ENCODE measurements at places on chromosomes 5 and 9. TPM values are rescaled to one million over a fixed set of nuclear protein-coding genes. Genes with fewer than 3 reads are reported as not detected.
A peak's percentile ranks its signal among the peaks of the same experiment; 100 is the strongest.

DNA sequence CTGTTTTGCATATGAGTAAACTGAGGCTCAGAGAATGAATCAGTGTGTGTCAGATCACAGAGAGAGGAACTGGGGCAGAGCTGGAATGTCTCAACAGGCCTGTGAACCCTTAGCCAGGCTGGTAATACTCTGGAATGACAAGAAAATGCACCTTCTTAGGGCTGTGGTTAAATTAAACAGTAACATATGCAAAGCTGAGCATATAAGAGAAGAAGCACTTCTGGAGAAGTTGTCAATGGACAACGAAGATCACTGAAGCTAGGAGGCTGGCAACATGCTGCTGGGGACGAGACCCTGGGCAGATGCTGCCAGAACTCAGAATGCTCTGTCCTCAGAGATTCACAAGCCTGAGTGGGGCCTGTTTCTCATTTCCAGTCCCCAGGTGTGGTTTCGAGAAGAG is 64.6 kb upstream of the EPB41L4B start:
- peaks cover 4% of the 10 kb centered on the region for H3K36me3 ChIP-seq
- no peak overlapping the region for H3K4me3 ChIP-seq
- H3K4me1 ChIP-seq: no peaks in the 10 kb centered on the region
- DNase-seq: no peak

DNA sequence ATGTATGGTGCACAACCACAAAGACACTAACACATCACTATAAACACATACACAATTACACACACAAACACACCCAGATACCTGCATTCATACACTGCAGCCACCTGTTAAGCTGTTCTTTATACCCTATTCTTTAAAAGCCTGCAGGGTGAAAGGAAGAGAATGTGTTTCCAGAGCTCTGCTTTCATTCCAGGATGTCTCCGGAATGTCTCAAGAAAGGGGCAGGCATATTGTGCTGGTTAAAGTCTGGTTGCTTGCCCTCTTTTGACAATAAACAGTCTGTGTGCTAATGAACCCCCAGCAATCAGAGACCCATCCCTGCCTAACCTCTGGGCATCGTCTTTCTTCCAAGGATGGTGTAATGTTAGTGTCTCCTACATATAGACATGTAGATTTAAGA is 181.6 kb downstream of the EPB41L4A start:
- no peak overlapping the region for H3K27ac ChIP-seq
- DNase-seq: no peak
- no peaks in the 10 kb centered on the region for H3K36me3 ChIP-seq

DNA sequence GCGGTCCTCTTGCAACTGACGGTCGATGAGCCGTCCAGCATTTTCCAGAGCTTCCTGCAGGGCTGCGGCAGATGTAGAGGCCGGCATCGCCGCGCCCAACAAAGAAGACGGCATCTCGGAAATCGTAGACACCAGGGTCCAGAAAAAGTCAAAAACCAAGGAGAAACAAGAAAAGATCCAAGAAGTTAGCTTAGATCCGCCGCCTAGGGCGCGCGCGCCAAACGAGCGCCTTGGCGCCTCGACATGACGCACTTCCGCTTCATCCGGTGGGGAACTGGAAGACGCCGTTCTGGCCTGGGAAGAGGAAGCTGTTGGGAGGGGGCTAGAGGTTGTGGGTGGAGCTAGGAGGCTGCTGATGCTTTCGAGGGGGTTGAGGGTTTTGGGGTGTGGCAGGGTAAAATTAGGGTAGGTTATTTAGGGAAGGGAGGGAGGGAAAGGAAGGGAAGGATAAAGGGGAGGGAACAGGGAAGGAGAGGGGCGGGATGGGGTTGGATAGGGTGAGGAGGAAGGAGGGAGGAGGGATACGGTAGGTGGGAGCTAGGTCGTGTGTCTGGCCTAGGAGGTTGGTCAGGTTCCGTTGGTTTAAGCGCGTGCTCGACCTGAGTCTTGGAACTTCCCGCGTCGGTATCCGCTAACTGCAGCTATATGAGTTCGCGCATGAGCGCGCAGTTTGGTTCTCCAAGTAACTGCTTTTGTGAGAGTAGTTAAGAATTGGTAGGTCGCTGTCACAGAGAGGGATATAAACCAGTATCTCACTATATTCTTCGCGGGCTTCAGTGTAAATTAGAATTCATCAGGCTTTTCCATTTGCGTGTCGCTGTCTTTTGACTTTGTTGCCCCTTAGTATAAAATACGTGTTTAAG is at the start of gene NUP155:
Gene NUP155 (minus strand): TSS at position 243 of the 863 bp plus-strand sequence. CDS start 129 bp downstream, at position 114.
- no peaks in the 10 kb centered on the region for H3K36me3 ChIP-seq
- peaks cover 10% of the 10 kb centered on the region for H3K4me1 ChIP-seq
- peak within 1 kb of the TSS; percentile 90 for H3K4me3 ChIP-seq
- DNase-seq: peak; percentile 96
- peak within 1 kb of the TSS; percentile 70 for H3K27ac ChIP-seq
- H3K27me3 ChIP-seq: no peaks in the 10 kb centered on the region

ZNF883 gene
- 0.42 TPM for total RNA-seq

PCDHGC5 gene
- 0.64 TPM for total RNA-seq

Data from colonic mucosa (tissue), 4 donors.